ENCODE measurements at places on chromosomes 3 and 15.
A peak's percentile ranks its signal among the peaks of the same experiment; 100 is the strongest.

DNA sequence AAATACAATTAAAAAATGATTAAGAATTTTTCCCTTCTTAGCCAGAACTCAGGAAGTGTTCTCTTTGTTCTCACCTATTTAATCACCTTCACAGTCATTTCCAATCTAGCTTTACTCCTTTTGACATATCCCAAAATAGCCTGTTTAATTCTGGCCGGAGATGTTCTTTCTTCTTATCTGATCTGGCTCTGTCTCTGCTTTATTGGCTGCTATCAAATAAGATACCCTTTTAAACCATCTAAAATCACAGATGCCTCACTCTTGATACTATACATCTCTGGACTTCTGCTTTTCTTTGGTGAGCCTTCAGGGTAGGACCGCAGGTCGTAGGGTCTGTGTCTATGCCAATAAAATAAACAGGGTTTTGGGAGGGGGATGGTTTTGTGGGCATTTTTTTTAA, 319.2 kb upstream of the SEMA6D start:
- no peak for DNase-seq

DNA sequence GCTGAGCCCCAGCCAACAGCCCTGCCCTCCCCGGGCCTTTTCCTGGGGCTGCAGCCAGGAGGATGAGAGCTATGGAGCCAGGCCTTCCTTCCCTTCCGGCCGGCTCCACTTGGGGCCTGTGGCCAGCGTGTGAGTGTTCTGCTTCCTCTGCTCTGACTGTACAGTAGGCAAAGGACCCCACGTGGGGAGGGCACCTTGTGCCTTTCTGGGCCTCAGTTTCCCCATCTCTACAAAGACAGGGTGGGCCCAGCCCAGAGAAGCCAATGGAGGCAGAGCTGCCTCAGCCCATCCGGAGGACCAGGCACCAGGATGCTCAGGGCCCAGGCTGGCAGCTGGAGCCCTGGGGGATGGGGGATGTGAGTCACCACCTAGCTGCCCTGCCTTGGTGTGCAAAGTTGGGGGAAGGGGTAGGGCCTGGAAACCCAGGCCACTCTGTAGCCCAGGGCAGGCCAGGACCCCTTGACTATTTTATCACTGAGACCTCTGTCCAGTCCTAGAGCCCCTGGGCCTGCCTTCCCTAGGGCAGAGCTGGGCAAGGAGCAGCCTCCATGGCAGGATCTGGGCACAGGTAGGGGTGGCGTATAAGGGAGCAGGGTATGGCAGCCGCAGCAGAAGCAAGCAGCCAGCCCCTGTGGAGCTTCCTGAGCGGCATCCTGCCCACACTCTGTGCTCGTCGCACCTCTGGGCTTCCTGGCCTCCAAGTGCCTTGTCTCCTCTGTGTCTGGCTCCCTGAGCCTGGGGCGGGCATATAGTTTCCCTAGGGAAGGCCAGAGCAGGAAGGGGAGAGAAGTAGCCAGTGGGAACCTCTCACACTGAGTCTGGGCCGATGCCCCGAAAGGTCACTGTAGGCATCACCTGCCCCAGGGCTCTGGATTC, 1.8 kb downstream of the PSTPIP1 start:
- DNase-seq: peak; percentile 82

- no peak for DNase-seq
Measured at GRCh38 chr3:7172996-7173395, 312.1 kb downstream of the GRM7 start.

- no peak for DNase-seq
Measured at GRCh38 chr3:119524931-119525662, 26.8 kb downstream of the TIMMDC1 start.

DNA sequence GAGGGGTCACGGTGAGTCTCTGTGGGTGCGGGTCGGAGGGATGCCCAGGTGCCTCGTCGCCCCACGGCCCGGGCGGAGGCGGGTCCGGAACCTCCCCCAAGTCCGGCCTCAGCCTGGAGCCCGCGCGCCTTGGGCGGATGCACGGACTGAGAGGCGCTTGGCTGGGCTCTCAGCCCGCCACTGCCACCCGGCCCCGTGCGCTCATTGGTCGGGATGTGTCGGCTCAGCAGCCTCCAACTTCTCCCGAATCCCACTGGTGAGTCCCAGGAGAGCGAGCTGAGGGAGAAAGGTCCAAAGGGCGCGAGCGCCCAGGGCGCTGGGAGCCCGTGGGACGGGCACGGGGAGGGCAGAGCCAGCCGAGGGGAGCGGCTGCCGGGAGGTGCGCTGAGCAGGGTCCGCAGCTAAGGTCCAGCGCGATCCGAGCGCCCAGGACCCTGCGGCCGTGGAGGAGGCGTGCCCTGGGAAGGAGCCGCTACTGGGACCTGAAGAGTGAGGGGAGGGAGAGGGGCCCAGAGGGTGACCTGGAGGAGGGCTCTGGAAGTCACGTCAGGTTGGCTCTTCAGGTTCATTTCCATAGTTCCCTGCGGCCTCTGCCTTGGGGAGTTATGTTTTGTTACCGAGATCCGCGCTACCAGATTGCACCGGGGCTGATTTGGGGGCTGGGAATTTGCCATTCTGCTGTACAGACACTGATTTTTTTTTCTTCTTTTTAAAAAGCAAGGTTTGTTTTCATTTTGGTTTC, at the start of gene MME:
Gene MME, plus strand, starts transcription at position 574 of the 742 bp plus-strand sequence. CDS start 3,849 bp downstream, outside the sequence.
- no peak for DNase-seq

DNA sequence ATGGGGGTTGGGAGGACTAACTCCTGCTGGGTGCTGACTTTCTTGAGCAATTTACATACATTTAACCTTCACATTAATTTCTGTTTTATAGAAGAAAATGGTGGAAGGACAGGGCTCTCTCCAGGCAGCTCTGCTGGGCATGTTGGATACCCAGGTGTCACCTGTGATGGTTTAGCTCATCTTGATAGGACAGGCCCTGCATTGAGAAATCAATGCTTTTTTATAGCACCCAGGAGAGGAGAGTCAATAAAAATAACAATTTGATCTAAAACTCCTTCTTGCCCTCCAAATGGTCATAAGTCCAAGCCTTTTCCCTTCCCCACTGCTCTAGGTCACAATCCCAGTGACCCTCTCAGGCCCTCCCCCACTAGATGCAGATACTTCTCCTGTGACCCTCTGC, 48.3 kb upstream of the RBP1 start:
- no peak for DNase-seq

- DNase-seq: no peak
Measured at GRCh38 chr15:92033314-92033713, 179.8 kb downstream of the SLCO3A1 start.

DNA sequence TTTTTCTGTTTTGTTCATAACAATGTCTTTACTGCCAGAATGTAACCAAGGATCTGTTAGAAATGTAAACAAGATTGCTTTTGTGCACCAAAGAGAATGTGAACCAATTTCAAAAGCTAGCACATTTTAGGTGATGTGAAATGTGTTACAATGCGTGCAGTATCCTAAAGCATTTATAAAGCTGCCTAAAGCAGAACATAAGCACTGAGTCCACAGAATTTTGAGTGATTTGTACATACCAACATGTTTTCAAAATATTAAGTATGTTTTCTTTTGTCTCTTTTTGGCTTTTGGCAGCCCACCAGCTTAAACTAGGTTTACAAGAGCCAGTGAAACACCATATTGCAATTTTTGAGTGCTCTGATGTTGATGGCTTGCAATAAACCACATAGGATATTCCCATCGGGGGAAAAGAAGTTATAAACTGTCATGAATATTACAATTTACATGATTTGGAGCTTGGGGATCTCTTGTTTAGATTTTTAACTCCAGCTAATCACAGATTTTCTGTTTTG, 364.0 kb downstream of the ZIC1 start:
- no peak for DNase-seq

GRCh38 chr15:33671456-33671855, 296.8 kb upstream of the CHRM5 start:
- no peak for DNase-seq

DNA sequence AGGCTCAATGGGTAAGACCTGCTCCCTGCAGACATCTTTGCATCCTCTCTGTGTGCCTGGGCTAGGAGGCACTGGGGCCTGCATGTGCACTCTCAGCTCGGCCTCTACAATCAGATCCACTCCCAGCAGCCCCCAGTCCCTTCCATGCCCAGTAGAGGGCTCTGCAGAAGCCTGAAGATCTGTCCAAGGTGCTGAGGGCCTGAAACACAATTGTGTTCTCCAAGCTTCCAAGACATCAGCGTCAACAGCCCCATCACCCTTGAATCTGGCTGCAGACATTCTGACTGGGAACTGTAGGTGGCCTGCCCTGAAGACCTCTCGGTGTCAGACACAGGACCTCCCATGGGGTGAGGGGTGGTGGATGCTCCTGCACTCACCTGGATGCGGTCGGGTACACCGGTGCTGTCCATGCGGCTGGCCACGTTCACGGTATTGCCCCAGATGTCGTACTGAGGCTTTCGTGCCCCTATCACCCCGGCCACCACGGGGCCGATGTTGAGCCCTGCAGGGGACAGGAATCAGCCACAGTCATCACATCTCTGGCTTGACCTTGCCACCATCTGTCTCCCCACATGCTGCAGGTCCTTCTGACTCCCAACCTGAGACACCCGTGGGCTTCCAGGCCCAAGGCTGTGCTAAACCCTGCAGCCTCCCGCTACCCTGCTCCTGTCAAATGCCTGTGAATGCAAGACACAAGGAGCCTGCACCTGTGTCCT, 84.7 kb downstream of the SEC22A start:
- peak; percentile 57 for DNase-seq

DNA sequence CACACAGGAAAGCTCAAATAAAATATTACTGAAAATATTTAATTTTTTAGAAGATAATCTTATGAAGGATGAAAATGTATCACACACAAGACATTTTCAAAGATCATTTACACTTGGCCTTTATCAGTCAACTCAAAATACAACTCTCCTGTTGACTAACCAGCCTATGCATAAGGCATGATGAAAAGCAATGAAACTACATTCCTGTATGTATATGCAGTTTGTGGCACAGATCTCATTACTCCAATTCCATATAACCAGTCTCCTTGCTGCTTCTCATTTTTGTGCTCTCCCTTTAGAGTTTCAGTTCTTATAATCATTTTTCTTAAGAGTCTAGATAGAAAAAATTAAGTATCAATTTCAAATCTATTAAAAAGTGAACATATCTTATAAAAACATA, 25.8 kb downstream of the AQR start:
- DNase-seq: no peak

GRCh38 chr3:61946570-61947324, 385.4 kb downstream of the PTPRG start:
- DNase-seq: no peak

DNA sequence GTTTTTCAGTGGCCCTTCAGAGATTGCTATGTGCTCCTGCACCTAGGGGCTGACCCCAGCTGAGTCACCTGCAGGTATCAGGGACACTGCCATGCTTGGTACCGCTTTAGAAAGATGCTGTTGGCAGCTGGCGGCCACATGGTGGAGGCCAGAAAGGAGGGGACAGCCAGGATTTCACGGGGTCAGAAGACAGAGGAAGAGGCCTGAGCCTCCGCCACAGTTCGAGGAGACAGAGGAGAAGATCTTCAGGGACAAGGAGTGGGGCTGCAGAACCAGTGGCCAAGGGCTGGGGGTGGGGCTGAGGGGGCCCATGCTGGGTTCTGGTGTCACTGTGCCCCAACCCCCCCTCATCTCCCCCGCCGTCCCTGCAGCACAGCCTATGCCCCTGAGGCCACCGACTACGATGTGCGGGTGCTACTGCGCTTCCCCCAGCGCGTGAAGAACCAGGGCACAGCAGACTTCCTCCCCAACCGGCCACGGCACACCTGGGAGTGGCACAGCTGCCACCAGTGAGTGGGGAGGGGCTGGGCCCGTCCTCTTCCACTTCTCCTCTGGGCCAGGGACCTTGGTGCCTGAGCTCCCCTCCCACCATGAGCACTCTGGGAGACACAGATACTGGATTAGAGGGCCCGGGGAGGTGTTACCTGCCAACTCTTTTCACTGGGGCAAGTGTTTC, 19.9 kb downstream of the LOXL1 start:
- no peak for DNase-seq

DNA sequence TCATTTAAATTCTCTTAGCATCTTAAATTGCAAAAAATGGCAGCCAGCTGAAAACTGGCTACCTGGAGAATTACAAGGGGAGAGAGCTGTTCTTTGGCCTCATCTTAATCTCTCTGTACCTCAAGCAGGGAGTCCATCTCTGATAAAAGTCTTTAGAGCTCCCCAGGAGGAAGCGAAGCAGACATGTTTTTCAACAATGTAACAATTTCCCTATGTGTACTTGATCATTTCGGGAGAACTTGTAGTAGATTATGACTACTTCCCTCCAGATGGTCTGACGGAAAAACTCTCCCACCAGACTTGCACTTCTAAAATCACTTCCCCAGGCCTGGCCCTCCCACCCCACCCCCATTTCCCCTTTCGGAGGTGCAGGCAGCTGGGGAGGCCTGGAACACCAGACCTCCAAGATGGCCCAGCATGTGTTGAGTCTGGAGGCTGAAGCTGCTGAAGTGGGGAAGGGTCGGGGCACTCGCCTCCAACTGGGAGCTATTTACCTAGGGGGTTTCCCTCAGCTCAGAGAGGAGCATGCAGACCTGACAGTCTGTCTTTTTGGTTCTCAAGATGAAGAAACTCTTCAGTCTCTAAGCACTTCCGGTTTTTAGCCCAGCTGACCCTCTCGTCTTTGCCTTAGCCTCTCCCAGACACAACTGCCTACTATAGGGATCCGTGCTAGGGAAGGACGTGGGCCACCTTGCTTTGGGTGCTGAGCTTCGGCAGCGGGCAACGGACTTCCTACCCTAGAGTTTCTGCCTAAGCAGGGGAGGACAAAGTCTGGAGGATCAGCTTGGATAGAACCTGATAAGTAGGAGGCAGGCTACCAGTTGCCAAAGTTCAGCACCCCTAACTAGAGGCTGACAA, 164.0 kb upstream of the TBL1XR1 start:
- no peak for DNase-seq

- DNase-seq: no peak
Measured at GRCh38 chr3:138441256-138441655, 6.8 kb downstream of the ESYT3 start.

DNA sequence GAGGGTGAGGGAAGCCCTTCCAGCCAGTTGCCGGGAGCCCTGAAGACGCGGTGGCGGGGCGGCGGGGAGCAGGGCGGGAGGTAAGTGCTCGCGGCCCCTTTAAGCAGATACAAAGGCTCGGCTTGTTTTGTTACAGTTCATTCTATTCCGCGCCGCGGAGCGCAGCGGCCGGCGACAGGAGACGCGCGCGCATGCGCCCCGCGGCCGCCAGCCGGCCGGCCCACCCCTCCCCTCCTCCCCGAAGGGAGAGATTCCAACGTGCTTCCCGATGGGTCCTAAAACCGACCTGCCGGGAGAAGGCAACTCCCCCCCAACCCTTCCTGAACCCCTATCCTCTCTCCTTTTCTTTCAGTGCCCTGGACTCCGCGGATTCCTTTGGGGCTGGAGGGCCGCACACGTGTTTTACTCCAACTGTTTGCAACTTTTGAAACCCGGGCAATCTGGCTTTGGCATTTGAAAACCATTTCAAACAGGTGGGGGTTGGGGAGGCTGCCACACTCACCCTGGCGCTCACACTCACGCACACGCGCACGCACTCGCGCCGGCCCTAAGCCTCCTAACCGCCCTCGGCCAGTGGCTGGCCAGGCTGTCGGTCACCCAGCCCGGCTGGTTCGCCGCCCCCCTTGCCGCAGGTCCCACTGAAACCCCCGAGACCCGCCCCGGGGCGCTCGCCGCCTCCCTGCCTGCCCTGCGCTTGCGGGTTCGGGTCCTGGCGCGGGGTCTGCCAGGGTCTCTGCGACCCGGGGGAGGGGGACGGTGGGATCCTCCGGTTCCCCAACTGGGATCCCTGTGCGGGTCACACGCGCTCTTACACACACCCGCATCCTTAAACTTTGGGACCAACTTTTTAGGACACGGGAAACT, at the start of gene MAGI1:
Gene MAGI1, minus strand, starts transcription at position 193 of the 864 bp plus-strand sequence. CDS start 610 bp downstream, outside the sequence.
- peak; percentile 59 for DNase-seq
